Activated effector memory CD4-positive, alpha-beta T cell treated with Interleukin-2 at 50 U/mL for 16 hours (primary cell): ENCODE measurements at places on chromosomes 13 and 19.

DNA sequence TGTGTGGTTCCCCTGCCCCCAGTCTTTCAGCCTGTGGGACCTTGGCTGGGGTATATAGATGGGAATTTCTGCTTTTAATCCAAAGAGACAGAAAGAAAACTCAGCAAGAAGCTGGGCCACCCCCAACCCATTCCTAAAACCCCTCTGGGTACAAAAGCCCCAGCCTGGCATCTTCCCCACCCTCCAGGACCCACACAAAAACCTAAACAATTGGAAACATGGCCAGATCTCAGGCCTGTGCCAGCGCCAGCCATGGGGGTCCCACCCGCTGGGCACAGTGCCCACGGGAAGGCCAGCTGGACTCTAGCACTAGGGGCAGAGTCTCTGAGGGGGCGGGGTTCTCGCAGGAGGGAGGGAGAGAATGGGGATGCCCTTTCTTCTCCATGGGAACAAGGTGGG is 8.6 kb downstream of the LYL1 start:
- DNase-seq = no peak

DNA sequence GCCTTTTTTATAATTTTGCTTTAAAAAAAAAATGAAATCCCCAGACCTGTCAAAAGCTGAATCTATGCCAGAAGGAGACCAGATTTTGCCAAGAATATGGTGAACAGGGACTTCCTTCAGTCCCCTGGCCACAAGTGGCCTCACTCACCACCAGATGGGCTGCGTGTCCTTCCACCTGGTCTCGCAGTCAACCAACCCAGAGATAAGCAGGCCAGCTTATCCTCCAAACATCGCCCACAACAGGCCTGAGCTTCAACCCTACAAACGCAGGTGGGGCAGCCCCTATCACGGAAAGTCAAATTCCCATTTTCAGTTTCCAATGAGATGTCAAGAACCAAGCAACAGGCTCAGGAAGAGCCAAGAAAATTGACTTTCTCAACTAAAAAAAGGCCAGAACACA is 30.5 kb downstream of the STK24 start:
- no peak for DNase-seq

DNA sequence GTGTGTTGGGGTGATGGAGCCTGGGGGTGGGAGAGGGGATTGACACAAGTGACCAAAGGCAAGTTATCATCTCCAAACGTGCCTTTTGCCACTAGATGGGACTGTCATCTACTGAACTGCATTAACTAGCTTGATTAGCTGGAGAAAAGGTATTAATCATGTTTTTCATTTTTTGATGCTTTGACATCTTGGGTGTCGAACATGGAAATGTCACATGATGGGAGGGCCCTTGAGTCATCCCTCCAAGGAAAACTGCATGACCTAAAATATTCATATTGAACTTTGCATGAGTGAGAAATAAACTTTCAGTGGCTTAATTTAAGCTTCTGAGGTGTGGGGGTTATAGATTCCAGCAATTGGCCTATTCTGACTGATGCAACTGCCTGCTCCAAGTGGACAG is 73.3 kb downstream of the ALOX5AP start:
- no peak for DNase-seq

- DNase-seq = no peak
These were observed at the start of gene CBLC for GRCh38 chr19:44777715-44778347. TSS of gene CBLC (plus strand) at chr19:44777890. CDS start at chr19:44777932, 42 bp downstream.

- no peak for DNase-seq
These were observed 574 bp downstream of the SH3GL1 start for GRCh38 chr19:4399812-4400134.

GRCh38 chr13:41546372-41547190 is 89.2 kb downstream of the RGCC start:
- no peak for DNase-seq

GRCh38 chr19:55472463-55472862 is 4.0 kb upstream of the ZNF628 start:
- no peak for DNase-seq

DNA sequence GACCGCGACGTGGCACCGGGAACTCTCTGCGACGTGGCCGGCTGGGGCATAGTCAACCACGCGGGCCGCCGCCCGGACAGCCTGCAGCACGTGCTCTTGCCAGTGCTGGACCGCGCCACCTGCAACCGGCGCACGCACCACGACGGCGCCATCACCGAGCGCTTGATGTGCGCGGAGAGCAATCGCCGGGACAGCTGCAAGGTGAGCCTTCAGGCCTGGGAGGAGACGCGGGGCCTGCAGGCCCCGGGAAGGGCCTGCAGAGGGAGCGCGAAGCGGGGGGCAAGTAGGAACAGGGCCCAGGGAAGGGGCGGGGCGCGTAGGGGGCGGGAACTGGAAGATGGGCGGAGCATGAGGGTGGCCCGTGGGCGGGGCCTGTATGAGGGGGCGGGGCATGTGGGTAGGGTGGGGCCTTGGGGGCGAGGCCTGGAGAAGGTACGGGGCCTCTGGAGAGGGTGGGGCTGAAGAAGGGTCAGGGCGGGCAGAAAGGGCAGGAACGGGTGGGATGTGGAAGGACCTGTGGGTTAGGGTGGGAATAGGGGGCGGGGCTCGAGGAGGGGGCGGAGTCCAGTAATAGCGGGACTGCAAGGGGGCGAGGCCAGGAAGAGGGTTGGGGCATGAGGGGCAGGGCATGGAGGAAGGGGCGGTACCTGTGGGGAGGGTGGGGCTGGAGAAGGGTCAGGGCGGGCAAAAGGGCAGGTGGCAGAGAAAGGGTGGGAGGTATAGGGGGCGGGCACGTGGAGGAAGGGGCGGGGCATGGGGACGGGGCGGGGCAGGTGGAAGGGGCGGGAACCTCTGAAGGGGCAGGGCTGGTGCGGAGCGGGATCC is 2.5 kb downstream of the CFD start:
- peak; percentile 47 for DNase-seq
